ENCODE measurements at places on chromosomes 4 and X. TPM values are rescaled to one million over a fixed set of nuclear protein-coding genes. Genes with fewer than 3 reads are reported as not detected.

- DNase-seq, result no peak
Observed at GRCh38 chr4:9812501-9813340, 31.3 kb downstream of the DRD5 start.

AADAT gene
- total RNA-seq, result 17.8 TPM

CYLC1 gene
- total RNA-seq, result not detected

RPL10 gene
- 3,578 TPM for total RNA-seq

DNA sequence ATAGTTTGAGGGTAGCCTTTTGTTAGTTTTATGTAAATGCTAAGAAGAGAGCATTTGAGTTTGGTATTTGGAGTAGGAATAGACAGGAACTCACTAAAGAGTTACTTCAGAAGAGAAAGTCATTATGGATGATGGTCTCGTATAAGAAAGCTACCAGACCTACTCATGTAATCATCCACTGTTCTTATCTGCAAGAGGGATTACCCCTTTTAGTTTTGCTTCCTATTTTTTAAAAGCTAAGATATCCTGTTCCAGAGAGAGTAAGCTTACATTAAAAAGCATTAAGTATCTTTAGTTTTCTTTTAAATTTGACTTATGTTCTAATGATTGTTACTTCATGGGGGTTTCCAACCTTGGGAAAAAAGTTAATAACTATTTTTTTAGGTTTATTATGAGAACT lies 12.5 kb upstream of the ART3 start:
- no peak for DNase-seq

DNA sequence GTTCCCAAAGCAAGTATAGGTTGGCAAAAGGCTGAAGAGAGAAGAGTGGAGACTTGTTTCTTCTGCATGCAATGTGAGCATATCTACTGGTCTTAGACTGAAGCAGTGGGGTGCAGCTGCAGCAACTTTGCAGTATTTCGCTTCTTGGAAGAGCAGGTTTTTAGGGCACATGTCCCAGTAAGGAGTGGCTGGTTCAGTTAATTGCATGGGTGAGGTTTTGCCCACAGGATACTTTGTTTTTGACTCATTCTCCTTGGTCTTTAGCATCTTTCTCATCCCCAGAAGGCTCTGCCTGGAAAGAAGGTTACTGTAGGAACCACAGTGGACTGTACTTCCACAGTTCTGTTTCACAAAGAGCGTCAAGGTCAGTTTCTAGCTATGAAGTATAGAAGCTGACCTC lies 68.0 kb upstream of the NR3C2 start:
- no peak for DNase-seq

MAGEE2 gene
- not detected for total RNA-seq

NAA11 gene
- 11.0 TPM for total RNA-seq

DNA sequence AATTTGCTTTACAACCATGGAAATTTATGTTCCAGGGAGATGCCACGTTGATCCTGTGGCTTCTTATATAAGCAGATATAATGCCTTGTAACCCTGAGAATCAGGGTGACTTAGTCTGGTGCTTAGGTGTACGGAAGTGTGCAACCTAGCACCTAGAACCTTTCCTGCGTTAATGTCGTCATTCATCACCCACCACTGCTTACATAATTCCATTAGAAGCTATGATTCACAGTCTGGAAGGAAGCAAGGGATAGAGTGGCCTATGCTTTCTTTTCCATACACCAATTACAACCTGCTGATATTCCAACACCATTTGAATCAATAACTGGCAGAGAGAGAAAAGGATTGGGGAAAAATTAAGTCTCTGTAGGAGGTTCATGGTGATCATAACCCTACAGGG lies 17.3 kb upstream of the CXCL8 start:
- no peak for DNase-seq

GSX2 gene
- total RNA-seq, result not detected

STK32B gene
- total RNA-seq, result 3.1 TPM

GRCh38 chrX:13088156-13088487 lies 43.7 kb upstream of the FAM9C start:
- DNase-seq, result no peak

- no peak for DNase-seq
Observed at GRCh38 chr4:107902715-107903114, 28.6 kb upstream of the CYP2U1 start.

SMS gene
- 792 TPM for total RNA-seq
